ENCODE measurements at places on chromosomes 7 and 10. TPM values are rescaled to one million over a fixed set of nuclear protein-coding genes. Genes with fewer than 3 reads are reported as not detected.

DNA sequence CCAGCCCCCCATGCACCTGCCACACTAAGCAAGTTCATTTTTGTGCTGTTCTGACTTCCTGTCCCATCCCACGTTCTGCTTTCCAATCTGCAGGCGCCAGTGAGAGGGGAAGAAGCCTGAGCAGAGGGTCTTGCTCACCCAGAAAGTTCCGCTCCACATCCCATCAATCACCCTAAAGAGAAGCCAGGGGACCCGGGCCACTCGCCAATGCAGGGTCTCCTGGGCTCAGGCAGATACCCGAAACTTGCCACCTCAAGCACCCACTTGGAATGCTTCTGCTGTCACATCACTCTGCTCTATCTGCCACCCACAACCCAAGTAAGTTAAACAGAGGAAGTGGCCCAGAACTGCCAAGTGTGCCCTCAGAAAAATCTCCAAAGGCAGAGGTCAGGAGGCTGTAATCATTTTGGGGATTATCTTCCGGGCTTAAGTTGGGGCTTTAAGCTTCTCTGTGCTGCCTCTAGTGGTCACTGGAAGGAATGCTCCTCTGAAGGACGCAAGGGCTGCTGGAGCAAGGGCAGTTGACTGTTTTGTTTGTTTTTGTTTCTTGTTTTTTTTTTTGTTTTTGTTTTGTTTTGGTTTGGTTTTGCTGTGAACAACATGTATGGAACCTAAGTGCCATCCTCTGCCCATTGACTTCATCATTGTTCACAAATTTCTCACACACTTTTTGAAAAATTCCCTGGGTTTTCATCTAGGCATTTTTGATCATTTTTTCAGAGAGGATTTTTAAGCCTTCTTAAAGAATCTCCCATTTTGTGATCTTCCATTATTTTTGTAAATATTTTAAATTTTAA is 25.5 kb downstream of the PRR15 start:
- DNase-seq, result no peak

The SHH gene
- 4.9 TPM for polyA plus RNA-seq

The GNGT1 gene
- not detected for polyA plus RNA-seq

DNA sequence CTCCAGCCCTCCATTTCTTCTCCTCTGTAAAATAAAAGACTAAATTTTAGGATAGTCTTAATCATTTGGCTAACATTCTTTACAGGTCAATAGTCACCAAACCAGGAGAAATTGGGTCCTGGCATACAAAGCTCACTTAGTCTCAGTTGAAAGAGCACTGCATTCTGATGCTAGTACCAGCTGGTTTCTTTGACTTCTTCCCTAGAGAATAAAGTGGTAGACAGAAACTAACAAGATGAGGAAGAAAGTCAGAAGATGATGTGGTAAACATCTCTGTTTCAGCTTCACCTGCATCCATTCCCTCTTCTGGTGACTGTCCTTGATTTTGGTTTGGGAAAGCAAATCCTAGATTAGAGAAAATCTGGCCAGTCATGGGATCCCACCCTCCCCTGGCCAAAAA is 37.2 kb downstream of the NKX2-3 start:
- DNase-seq, result no peak

GRCh38 chr10:128729910-128730420 is 603.7 kb upstream of the MKI67 start:
- DNase-seq, result no peak

DNA sequence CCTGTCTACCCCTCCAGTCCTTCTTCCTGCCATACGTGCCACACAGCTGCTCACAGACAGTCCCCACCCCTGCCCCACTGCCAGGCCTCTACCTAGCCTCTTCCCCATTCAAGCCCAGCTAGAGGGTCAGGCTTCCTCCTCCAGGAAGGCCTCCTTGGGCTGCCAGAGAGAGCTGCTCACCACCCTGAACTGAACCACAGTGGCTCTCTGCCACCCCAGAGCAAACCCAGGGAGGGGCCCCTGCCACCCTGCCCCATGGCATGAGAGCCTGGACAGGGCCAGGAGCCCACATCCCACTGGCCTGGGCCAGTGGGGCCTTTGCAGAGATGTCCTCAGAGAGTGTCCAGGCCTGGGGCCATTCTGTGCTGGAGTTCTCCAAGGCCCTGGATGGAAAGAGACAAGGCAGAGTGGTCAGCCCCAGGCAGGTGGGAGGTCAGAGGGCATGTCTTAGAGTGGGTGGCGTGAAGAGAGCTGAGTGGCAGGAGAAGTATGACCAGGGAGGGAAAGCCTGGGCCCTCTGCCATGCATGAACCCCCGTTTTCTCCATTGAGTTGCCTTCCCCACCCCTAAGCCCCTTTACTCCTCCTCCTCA is 40.4 kb downstream of the TMEM270 start:
- no peak for DNase-seq
